Stimulated activated CD4-positive, alpha-beta T cell treated with anti-CD3 and anti-CD28 coated beads, TNF-alpha, amount 100 ng/mL, for 1 hour (primary cell): ENCODE measurements at places on chromosomes 4 and X.

GRCh38 chrX:11239230-11239629 lies 54.0 kb upstream of the AMELX start:
- no peak for DNase-seq

GRCh38 chr4:114563536-114564315 lies 34.9 kb upstream of the UGT8 start:
- no peak for DNase-seq

DNA sequence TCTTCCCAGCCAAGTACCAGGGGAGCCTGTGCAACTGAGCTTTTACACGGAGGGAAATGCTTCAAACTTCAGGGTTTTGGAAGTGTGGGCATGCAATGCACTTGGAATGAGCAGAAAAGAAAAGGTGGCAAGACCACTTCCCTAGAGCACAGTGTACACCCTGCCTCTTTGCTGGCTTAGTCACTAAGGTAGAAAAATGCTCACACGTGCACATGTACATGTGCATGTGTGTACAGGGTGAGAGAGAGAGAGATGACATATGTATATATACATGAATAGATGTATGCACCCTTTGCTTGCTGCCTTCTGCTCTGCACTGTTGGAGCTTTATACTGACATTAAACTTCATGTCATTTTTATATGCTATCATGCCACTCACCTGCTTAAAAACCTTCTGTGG lies 7.9 kb upstream of the KLF3 start:
- DNase-seq = no peak

DNA sequence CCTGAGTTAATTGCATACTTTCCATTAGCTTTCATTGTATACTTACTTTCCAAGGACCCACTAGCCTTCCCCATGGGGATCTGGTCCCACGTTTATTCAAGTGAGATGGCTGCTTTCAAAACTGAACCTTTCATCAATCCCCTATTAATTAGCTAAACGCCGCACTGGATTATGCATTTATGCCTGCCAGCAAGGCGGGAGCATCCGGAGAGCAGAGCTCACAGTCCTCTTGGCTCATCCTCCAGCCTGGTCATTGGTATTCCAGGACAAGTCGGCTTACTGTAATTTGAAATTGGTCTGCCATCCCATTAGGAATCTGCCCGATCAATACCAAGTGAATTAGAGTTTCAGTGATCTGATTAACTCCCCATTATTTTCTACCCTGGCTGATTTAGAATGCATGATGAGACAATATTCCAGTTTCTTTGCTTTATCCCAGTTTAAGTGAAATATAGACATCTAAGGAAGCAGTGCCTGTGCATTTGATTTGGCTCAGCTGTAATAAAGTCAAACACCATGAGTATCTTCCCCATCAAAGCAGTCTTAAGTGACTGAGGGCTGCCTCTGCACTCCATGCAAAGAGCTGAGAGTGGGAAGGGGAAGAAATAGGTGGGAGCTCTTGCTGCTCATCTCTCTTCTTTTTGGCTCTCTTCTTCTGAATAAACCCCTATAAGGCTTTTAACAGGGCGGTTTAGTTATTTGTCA lies 411.4 kb downstream of the GPAT3 start:
- no peak for DNase-seq
